ENCODE measurements at places on chromosomes 4 and X.

- peak; percentile 18 for DNase-seq
These were observed 37.0 kb downstream of the STK26 start for GRCh38 chrX:132059973-132060540.

DNA sequence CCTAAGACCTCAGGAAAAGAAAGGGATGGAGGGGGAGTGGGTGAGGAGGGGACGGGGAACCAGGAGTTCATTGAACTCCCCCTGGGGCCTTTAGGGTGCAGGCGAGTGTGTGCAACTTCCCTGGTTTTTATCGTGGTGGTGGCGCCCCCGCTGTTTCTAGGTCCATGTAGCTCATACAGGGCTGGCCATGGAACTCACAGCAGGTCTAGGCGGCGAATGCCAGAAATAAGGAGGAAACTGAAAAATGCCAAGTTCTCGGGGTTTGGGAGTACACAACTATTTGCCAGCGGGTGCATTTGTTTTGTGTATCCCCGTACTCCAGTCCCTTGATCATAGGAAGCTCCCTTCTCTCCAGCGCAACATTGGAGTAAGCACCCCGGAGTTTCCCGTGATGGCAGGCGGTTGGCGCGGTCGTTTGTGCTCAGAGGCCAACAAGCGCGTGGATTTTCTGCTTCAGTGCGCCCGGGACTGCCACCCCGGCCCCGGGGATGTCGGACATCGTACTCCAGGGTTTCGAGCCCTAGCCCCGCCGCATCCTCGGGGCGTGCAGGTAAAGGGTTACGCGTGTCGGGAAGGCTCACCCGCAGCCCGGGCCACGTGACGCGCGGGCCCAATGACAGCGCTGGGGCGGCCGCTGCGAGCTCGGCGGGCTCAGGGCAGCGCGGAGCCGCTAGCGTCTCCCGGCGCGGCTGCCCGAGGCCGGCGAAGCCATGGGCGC is 208.9 kb downstream of the NWD2 start:
- peak; percentile 31 for DNase-seq

DNA sequence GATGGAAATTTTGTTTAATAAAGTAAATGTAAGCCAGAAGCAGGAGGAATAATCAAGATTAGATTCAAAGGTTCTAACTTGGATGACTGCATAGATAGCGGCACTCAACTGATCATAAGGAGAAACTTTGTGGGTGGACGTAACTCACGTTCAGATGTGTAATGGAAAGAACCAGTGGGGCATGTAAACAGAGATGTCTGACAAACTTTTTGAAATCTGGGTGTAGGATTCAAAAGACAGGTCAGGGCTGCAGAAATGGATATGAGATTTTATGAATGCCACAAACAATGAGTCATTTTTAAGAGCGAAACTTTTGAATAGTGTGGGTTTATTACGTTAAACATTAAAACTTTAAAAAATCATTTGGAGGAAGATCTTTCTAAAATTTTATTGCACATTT is 375.6 kb downstream of the GBA3 start:
- no peak for DNase-seq

DNA sequence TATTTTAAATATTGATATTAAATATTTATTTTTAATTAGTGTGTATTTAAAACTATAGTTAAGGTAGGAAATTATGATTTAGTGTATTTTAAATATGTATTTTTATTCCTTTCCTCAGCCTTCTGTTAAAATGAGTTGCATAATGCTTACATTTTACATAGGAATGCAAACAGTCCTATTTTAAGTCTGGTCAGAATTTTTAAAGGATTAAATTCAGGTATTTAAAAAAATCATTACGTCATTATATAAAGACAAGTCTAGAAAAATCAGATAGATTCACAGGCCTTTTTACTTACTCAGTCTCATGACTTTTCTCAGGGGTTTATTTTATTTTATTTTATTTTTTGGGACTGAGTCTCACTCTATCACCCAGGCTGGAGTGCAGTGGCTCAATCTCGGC is 50.4 kb upstream of the RPA4 start:
- DNase-seq = peak; percentile 7

- DNase-seq = peak; percentile 88
These were observed 23.8 kb upstream of the CD38 start for GRCh38 chr4:15754323-15754722.

- DNase-seq = no peak
These were observed at the start of gene PPP2R2C for GRCh38 chr4:6472387-6473263. PPP2R2C (minus strand) TSS chr4:6472614; CDS start chr4:6472229, 385 bp downstream.

DNA sequence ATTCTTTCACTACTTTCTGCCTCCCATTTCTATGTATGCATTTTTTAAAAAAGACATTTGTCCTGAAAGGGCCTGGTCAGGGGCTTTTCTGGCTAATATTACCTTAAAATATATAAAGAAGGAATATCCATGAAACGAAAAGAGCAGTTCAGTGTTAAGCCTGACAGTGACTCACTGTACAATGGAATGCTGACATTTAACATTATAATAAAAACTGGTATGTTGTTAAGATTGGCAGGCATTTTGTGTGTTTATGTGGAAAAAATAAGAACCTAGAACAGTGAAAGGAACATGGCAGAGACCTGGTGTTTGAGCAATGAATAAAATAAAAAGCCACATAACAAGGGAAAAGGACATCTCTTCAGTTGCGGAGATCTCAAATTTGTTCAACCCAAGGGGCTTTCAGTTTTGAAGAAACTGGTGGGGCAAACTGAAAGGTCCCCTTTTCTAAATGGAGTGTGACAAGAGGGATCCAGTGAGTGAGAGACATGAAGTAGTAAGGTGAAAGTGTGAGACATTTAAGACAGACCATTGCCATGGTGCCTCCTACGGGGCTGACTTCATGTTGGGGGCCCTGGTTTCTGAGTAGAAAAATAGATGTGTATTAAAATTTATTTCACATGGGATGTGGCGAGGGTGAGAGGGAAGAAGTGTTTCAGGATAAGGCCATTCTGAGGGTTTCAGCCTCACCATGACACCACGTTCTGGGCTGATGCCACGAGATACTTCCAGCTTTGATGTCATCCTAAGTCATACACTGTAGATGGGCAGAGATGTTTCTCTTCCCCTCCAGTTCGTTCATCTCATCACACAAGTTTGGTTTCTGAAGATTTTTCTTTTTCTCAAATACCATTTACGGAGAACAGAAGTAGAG is 324.9 kb downstream of the PPP3CA start:
- peak; percentile 72 for DNase-seq

DNA sequence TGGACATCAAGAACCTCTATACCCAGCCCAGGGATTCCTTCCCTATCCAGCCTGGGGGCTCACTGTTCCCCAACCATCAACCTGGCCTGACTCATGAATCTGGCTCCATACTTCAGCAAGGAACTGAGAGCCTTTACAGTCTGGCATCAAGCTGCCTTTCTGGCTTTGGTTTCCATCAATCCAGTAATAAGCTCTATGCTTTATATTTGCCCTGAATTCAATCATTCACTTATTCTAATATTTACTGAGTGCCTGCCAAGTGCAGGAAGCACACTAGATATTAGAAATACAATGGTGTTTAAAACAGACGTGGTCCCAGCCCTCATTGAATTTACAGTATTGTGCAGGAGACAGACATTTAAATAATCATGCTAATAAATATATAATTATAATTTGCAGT is 114.8 kb upstream of the PLAC1 start:
- no peak for DNase-seq

- no peak for DNase-seq
These were observed 9.0 kb upstream of the ZCCHC4 start for GRCh38 chr4:25303578-25303977.

DNA sequence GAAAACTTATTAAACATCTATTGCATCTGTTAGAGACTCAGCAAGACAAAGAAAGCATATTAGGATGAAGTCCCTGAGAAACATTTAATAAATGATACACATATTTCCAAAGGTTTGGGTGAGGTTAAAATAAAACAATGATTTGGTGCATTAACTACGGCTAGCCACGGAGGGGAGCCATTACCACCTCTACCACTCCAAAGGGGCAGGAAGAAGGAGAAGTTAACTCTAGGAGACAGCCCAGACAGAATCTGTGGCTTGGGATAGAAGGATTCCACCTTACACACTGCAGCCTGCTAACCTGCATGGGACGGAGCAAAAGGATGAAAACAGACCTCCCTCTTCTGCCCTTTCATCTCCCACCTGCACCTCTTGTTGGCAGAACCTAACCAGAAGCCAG is 189.1 kb upstream of the C1QTNF7 start:
- peak; percentile 58 for DNase-seq

DNA sequence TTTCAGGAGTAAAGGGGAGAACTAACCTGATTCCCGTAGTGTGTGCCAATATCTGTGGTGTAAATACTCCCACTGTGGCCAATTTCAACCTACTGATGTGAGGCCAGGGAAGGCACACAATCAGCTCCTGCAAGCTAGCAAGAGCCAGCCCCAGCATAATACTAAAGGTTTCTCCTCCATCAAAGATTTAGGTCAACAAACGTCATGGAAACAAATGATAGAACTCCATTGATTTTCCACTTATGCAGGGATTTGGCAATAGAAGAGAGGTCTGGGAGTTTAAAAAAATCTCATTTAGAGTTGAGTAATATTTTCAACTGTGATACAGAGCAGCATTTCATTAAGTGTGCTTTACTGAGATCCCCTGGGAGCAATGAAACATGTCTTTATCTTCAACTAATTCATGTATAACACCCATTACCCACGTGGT is 15.8 kb upstream of the VEGFD start:
- no peak for DNase-seq

DNA sequence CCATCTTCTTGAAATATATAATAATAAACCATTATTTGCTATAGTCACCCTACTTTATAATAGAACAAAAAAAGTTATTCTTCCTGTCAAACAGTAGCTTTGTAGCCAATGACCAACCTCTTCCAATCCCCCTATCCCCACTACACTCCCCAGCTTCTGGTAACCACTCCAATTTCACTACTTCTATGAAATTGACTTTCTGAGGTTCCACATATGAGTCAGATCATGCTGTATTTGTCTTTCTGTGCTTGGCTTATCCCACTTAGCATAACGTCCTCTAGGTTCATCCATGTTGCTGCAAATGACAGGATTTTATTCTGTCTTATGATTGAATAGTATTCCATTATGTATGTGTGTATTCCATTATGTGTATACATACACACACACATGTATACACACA is 809.7 kb upstream of the NDST4 start:
- DNase-seq = no peak

- DNase-seq = peak; percentile 15
These were observed 40.4 kb upstream of the MAGEB10 start for GRCh38 chrX:27767387-27767786.

GRCh38 chrX:68843992-68844391 is 15.2 kb downstream of the EFNB1 start:
- no peak for DNase-seq

GRCh38 chr4:46804781-46805413 is 104.1 kb downstream of the COX7B2 start:
- DNase-seq = no peak

DNA sequence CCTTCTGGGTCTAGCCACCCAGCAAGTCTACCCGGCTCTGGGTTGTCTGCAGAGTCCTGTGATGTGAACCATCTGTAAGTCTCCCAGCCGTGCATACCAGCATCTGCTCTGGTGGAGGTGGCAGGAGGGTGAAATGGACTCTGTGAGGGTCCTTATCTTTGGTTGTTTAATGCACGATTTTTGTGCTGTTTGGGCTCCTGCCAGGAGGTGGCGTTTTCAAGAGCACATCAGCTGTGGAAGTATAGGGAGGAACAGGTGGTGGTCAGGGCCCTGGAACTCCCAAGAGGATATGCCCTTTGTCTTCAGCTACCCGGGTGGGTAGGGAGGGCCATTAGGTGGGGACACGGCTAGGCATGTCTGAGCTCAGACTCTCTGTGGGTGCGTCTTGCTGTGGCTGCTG is 66.5 kb upstream of the ZFP42 start:
- DNase-seq = no peak

DNA sequence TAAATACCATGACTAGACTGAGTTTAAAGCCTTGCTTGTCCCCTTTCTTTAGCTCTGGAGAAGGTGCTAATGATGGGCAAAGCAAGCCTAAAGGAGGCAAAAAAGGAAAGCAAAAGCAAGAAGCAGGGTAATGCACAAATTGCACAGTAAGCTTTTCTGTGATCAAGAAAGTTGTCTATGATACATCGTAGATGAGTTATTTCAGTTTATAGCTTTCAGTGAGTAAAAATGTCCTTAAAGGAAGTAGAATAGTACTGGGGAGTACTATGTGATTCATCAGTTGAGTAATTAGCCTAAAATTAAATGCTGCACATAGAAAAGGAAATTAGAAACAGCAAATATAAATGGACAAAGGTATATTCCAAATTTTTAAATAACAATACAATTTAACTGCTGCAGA is 50.2 kb upstream of the PDE5A start:
- peak; percentile 48 for DNase-seq

DNA sequence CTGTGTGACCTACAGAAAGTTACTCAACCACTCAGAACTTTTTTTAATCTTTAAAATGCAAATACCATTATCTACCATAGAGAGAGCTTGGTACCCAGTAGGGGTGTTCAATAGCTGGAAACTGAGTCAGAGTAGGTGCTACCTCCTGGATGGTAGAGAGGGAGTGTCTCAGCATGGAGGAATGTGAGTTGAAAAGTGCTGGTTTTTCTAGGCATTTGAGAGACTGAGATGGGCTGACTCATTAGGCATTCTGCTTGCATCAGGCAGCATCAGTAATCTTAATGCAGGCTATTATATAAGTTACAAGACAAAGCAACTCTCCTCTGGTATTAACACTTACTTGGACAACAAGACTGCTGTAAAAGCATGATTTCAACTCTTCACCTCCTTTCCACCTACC is 70.9 kb upstream of the ARHGEF9 start:
- DNase-seq = peak; percentile 15

GRCh38 chr4:180377741-180378140 is 1865.5 kb upstream of the TENM3 start:
- no peak for DNase-seq

- no peak for DNase-seq
These were observed 6.9 kb downstream of the MTMR1 start for GRCh38 chrX:150700107-150700506.

- DNase-seq = no peak
These were observed 596.4 kb downstream of the MID1IP1 start for GRCh38 chrX:39397561-39398199.

DNA sequence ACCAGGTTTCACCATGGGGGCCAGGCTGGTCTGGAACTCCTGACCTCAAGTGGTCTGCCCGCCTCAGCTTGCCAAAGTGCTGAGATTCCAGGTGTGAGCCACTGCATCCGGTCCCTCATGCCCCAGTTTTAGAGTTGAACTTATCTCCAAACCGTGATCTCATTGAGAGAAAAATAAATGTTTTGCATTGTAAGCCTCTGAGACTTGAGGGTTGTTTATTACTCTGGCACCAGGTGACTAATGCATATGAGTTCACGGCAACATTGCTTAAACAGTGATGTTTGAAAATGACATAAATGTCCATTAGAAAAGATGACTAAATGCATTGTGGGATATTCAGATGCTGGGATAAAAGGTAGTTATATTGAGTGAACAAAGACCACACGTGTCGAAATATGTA is 22.9 kb upstream of the FAT1 start:
- peak; percentile 81 for DNase-seq

DNA sequence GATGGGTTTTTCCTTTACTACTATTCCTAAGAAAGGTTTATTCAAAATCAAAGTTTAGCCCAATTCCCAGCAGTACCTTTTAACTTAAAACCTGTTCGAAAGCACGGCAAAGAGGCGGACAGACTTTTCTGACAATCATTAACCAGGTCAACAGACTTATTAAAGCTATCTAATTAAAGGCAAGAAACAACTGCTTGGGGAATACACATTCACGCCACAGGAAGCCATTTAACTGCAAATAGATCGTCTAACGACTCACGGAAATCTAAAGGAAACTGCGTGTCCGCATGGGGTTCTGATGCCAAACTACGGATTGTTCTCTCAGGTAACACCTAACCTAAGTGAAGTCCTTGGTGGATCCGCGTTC is 663 bp upstream of the USP53 start:
- DNase-seq = no peak
